ENCODE measurements at places on chromosomes 12 and 14.

- DNase-seq, result no peak
Observed at GRCh38 chr12:104615048-104615561, 158.4 kb downstream of the CHST11 start.

- DNase-seq, result no peak
Observed at GRCh38 chr14:95190857-95191256, 33.5 kb upstream of the DICER1 start.

GRCh38 chr14:75132382-75133086, 5.7 kb upstream of the NEK9 start:
- peak; percentile 70 for DNase-seq

GRCh38 chr14:53515276-53515675, 362.2 kb upstream of the DDHD1 start:
- DNase-seq, result no peak

GRCh38 chr14:34137001-34137745, 186.3 kb upstream of the EGLN3 start:
- DNase-seq, result no peak

DNA sequence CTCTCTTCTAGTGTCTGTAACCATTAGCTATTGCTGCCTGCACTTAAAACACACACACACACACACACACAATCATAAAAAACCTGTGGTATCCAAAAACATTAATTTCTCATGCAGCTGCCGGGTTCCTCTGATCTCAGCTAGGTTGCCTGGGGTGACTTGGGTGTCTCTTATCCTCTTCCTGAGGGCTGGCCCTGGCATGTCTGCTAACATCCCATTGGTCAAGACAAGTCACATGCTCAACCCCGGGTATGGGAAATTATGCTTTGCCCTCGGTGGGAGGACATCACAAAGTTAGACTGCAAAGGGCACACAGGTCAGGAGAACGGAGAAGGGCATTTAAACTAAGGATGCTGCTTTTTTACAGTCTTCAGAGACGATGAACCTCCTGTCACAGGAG, 55.7 kb downstream of the TRPV4 start:
- DNase-seq, result no peak

DNA sequence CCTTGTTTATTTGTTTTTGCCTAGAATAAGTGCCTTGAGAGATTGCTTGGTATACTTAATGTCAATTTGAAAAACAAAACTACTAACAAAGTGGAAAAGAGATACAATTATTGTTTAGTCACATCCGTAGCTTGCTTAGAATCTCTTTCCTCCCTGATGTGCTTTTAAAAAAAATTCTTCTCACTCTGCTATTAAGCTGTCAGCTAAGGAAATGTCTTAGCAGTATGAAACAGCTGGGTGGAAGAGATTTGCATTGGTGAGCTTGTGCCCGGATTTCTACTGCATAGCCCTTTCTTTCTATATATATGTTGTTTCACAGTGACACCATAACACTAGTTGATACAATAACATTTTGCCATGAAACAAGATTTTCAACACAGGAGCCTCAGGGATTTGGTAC, 229.4 kb upstream of the RGS6 start:
- no peak for DNase-seq

DNA sequence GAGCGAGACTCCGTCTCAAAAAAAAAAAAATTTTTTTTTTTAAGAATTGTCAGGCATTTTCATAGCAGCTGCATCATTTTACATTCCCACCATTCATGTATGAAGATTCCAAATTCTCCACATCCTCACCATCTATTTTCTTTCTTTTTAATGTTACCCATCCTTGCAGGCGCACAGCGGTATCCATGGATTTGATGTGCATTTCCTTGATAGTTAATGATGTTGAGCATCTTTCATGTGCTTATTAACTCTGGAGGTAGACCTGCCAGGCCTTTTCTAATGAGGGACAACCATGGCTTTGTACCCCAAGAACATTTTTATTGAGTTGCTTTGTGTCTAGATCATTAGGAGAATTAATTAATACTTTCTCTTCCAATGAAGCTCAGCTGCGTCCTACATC, 1.6 kb upstream of the RNF34 start:
- DNase-seq, result no peak

- DNase-seq, result peak; percentile 76
Observed at GRCh38 chr12:68538726-68539614, 71.7 kb upstream of the RAP1B start.

DNA sequence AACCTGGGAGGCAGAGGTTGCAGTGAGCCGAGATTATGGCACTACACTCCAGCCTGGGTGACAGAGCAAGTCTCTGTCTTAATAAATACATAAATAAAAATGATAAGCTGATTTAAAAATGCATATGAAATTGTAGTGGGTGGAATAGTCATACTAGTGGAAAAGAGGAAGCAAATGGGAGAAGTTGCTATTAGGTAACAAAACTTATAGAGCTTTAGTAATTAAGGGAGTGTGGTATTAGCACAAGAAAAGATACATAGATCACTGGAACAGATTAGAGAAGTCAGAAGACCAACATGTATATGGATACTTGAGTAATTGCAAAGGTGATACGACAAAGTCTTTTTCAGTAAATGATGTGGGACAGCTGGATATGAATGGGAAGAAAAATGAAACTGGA, 26.5 kb downstream of the TECPR2 start:
- no peak for DNase-seq

DNA sequence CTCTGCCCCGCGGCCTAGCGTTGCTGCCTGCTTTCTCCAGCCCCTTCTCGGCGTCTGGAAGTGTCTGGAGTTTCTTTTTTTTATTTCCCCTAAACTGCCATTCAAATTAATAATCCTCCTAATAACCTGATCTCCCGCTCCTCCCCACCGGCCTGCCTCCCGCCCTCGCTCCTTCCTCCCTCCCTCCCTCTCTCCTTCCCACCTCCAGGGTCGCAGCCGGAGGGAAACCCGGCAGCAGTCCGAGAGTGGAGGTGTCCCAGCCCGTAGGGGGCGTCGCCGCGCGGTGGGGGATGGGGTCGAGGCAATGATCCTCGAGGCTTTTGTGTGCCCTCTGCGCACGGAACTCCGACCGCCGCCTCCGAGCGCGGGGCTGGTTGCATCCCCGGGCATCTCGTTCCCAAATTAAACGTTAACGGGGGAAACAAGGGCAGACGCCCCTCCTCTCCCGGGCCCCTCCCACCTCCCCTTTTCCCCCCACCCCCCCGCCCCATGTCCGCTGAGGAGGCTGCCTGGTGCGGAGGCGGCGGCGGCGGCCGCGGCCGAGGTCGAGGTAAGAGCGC, 1.0 kb upstream of the SOCS2 start:
- no peak for DNase-seq

- no peak for DNase-seq
Observed at GRCh38 chr12:57551637-57552305, 1.9 kb downstream of the KIF5A start.

GRCh38 chr14:102415671-102416070, 52.9 kb downstream of the TECPR2 start:
- DNase-seq, result no peak
